RKO (cell line): ENCODE measurements at places on chromosomes 5 and 9.

DNA sequence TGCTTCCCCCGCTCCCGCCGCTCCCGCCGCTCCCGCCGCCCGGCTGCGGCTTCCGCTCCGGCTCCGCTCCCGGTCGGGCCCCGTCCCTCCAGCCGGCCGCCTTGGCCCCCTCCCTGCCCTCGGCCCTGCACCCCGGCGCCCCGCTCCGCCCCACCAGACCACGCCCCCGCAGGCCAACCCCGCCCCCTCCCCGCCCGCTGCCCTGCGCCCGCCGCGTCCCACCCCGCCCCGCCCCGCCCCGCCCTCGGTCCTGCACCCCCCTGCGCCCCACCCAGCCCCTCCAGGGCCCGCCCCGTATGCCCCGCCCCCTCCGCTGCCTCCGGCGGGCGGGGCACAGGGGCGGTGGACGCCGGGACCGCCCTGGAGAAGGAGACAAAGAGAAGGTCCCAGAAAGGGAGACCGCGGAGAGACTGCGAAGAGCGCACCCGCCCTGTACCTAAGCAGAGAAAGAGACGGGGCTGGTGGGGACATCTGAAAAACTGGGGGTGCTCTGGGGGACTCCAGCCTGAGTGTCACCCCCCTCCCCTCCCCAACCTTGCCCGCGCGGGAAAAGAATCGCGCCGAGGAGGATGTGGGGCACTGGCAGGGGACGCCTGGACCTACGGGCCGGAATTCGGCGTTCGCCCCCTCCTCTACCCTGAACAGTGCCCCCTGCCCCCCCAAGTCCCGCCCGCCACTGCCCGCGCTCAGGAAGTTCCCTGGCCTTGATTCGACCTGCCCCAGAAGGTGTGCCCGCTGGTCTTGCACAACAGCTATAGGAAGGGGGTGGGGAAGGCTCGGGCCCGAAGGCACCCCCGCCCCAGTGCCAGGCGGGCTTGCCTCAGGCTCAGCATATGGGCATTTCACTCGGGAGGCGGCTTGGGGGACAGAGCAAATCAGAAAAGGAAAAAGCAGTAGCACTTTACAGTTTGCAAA, 42.8 kb upstream of the STXBP1 start:
- DNase-seq, result peak; percentile 89

DNA sequence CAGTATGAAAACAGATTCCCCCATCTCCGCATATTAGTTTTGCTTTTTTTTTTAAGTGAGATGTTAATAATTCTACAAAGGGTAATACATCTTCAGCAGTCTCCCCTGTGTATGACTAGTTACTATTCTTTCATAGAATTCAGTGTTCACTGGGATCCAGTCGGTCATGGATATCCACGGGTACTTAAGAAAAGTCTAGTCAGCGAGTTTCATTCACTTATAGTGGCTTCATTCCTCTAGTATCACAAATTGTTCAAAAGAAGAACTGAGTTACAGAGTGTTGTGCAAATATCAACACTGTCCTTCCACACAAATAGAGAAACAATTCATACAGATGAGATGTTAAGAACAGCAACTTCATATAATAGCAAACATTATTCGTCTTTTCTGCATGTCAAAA, 35.7 kb downstream of the BNC2 start:
- no peak for DNase-seq

DNA sequence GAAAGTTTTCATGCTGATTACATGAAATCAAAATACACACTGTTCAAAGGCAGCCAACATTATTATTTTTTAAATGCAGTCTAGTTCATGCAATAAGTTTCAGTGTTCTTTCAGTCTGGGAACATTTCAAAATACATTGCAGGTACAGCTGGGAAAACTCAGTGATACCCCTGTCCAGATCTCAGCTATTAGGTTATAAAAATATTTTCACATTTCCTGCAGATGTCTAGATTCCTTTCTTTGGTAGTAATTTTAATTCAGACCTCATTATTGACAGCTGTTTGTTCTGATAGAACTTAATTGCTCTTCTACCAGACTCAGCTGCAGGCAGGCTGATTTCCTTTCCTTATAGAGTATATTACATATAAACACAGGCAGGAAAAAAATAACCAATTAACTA, 556.8 kb upstream of the DMAC1 start:
- DNase-seq, result no peak

GRCh38 chr5:94968507-94969095, 316.3 kb downstream of the MCTP1 start:
- peak; percentile 84 for DNase-seq

GRCh38 chr5:33088176-33088575, 352.6 kb upstream of the TARS1 start:
- no peak for DNase-seq

DNA sequence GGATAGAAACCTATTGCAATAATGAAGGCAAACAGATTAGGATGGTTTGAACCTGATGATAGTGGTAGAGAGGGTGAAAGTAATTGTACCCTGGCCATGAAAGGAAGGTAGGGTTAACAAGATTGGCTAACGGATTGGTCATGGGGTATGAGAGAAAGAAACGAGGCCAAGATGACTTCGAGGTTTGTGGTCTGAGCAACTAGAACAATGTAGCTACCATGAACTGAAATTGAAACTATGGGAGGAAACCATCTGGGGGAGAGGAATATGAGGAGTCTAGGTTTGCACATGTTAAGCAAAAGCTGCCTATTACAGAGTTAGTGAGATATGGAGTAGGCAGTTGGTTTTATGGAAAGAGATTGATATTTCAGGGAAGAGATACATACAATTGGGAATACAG, 406.0 kb downstream of the PRELID2 start:
- DNase-seq, result no peak

DNA sequence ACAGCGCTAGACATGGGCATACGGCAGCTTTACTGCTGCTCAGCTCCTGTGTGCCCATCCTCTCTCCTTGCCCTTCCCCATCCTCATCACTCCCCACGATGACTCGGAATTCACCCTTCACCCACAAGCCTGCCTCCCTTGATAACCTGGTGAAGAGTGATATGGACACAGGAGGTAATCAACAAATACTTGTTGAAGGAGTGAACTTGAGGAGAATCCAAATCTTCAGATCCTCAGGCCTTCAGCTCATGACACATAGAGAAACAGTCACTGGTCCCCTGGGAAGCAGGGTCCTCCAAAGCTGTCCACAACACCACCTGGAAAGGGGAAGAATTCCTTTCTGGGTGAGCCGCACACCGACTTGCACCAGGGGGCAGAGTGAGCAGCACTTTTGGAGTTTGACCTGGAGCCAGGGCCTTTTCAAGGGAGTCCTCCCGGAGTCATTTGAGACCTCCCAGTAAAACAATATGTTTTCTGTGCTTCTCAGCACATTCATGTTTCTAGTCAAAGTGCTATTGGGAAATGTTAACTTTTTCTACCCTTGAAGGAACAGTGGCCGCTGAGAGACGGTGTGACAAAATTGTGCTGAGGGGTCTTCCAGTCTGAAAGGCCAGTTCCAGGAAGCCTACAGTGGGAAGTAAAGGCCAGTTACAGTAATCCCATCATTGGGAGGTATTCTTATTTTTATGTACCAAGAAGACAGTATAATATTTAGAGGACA, 332.3 kb downstream of the CWC27 start:
- DNase-seq, result peak; percentile 82

DNA sequence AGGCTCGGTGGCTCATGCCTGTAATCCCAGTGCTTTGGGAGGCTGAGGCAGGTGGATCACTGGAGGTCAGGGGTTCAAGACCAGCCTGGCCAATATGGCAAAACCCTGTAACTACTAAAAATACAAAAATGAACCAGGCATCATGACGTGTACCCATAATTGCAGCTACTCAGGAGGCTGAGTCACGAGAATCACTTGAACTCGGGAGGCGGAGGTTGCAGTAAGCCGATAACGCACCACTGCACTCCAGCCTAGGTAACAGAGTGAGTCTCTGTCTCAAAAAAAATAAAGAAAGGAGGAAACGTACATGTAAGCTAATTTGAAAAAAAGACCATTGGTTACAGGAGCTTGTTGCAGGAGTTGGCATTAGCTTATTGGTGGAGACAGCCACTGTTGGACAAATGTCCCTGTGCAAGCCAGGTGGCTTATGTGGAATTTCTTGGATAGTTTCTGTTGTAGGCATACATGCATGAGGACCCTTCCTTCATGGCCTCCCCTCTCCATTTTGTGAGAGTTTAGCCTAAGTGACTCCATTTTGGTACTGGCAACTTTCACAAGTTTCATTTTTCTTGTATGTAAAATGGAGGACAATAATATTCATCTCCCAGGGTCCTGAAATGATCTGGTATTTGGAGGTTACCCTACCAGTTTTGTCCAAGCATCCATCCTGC, 16.8 kb upstream of the RAB14 start:
- peak; percentile 69 for DNase-seq
